ENCODE measurements at places on chromosomes 6 and 20.

DNA sequence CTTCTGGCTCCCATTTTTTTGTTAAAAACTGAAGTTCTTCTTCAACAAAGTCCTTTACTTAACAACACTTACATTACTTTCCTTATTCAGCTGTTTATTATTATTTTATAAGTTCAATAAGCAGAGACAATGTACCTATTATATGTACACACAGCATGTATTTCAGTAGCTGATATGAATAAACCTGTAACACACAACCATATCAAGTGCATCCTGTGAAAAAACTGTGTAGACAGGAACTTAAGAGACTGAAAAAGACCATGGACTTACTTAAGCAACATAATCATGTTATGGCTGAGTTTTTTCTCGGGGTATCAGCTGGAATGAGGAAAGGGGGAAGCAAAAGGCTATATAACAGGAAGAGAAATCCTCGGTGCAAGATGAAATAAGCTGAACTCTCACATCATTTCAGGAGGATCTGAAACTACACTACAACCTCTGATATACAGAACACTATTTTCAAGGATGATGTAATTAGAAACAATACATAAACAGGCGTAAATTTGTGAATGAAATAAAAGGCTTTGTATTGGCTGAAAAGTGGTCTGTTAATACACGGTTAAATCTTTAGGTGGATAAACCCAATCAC lies 70.9 kb downstream of the REV3L start:
- no peak for DNase-seq

- no peak for DNase-seq
Measured at GRCh38 chr6:26165261-26165790, 78.1 kb downstream of the HFE start.

- DNase-seq, result no peak
Measured at GRCh38 chr20:43514648-43514999, 7.1 kb downstream of the L3MBTL1 start.

DNA sequence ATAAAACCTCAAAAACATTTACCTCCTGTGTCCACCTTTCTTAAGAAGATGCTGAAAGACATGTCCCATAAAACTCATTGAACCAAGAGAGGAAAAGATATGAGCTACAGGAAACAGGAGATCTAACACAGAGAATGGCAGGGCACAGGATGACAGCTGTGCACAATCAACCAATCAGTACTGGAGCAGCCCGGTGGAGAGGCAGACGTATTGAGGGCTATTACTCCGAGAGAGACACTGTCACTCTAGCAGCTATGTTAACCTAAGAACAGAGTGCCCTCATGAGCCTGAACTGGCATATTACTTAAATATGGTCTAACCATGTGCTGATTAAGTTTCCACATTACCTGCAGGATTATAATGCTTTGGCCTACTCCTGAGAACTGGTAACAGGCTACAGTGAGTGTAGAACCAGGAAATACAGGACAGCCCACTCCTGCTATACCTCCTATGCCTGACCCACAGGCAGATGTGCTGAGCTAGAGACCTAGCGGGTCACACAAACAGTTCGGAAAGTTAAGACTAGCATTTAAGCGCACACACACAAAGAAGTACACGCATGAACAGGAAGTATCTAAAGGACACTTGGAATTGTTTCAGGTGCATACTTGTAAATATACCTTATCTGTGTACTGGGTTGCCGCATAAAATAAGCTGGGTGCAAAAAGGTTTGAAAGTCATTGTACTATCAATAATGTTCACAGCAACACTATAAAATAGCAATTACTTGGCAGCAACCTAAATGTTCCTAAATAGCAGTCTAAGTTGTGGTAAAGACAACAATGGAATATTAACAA lies 199.3 kb upstream of the SHLD1 start:
- DNase-seq, result no peak

- DNase-seq, result no peak
Measured at GRCh38 chr6:167578371-167578901, 248.3 kb upstream of the AFDN start.

DNA sequence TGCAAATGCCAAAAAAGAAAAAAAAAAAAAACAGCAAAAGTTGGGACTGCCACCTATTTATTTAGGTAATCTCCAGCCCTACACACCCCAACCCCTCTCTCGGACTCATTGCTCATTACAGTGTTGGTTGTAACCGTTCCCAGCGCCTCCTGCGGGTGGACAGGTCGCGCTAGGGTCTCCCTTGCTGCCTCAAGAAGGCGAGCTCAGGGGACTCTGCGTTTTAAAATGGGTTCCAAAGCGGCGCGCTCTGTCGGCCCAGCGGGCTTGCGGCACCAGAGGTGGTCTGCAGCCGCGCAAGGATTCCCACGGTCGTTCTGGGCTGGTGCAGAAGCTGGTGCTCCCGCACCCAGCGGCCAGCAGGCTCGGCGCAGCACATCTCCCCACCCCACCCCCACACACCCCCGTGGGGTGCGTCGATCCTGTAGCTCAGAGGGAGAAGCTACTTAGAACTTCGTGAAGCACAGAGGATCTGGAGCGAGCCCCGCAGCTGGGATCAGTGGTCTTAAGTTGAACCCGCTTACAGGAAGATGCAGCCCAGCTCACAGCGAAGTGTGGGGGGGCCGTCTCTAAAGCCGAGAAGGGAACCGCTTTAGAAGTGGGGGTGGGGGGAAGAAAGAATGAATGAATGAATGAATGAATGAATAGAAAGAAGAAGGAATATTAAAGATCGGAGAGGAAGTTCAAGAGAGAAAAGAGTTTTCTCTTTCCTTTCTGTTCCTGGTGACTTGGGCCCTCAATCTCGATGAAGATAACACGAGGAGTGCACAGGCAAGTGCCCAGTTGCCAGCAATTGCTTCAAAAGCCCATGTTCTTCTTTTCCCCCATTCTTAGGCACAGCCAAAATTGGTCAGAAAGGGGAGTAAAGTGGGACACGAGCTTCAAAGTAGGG lies 780 bp downstream of the TFAP2A start:
- DNase-seq, result no peak

DNA sequence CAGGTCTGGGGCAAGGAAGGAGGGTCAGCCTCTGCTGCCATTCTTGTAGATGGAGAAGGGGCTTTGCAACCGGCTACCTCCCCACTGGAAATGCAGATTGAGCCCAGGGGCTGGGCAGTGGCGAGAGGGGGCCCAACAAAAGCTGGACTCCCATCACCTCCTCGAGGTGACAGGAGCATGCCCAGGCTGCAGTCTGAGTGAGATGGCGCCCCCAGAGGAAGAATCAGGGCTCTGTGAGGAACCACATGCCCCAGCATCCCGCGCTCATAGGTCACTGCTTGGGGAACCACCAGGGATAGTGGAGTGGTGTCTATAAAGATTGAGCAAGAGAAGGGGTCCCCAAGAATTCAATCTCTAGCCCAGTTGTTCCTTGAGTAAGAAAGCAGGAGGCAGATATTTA lies 31.6 kb upstream of the NEDD9 start:
- DNase-seq, result no peak

DNA sequence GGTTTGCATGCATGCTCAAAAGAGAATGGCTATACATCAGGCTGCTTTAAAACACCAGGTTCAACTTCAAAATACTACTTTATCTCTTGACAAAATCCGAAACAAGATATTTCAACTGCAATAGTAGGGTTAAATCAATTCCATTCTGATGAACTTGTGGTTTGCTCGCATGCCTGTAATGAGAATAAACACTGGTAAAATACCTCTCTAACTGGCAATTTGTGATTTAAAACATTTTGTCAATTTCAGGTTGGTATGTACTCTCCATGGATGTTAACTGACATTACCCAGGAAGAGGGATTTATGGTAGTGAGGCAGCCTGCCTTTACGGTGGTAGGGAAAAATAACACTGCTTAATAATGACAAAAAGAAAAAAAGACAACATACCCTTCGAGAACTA lies 74.4 kb downstream of the MBOAT1 start:
- DNase-seq, result no peak

DNA sequence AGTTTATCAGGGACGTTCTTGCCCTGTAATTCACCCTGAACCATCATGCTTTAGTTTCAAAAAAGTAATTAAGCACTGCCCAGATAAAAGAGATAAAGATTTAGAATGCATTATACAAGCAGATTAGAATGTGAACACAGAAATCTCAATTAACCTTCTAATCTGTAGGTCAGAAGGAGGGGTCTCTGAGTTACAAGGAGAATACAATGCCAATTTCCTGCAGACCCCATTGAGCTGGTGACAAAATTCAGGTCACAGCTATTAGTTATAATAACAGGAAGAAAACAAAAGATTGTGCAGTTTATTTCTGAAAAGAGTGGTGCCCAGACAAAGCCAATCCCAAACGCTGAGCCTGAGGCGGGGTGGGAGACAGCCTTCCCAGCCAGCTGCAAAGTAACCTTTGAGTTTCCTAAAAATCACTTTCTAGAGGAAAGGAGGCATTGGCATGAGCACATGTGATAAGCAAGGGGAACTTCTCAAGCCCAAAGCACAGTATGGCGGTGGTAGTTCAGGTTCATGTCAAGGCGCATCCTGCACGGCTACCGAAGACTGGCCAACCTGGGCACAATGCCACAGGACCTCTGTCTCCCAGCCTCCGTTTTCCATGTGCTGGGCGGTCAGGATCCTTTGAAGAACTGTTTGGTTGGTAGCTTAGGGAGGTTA lies 192.5 kb downstream of the TTLL2 start:
- DNase-seq, result no peak

DNA sequence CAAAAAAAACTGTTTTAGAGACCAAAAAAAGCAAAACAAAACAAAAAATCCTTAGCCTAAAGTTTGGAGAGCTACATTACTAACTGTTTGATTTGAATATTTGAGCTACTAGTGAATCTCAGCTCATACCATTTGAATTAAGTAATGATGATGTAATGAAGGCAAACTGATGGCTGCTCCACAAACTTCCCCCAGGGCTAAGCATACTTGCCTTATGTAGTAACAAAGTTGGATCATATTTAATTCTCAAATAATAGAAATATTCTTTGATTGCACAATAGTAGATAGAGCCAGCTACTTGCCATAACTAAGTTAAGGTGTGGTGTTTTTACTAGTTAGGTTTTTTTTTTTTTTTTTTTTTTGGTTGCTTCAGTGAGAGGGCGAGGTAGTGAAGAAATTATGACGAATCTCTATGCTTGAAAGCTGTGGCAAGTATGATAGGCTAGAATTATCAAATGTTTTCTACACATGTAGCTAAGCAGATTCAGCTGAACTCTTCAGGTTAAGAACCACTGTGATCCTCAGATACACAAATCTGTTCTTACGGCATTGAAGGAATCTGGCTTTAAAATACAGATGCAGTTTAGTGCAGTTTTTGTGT lies 2.9 kb downstream of the RAB32 start:
- no peak for DNase-seq

- DNase-seq, result no peak
Measured at GRCh38 chr20:62928246-62928939, 2.1 kb upstream of the DIDO1 start.

GRCh38 chr6:160418370-160418769 lies 70.2 kb downstream of the SLC22A3 start:
- DNase-seq, result no peak

DNA sequence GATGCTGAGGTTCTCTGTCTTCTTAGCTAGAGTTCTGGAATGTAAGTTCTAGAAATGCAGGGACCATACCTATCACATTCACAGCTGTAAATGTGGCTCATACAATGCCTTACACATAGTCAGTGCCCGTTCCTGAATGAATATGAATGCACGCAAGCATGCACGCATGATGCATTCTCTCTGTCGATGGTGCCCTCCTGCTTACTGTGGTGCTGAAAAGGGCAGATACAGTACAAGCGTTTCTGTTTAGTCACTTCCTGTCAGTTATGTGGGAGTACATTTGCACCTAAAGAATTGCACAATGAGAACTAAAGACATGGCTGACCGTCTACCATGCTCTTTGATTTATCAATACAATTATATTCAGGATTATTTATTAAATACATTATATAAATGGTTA lies 152.2 kb upstream of the SOX4 start:
- DNase-seq, result no peak

DNA sequence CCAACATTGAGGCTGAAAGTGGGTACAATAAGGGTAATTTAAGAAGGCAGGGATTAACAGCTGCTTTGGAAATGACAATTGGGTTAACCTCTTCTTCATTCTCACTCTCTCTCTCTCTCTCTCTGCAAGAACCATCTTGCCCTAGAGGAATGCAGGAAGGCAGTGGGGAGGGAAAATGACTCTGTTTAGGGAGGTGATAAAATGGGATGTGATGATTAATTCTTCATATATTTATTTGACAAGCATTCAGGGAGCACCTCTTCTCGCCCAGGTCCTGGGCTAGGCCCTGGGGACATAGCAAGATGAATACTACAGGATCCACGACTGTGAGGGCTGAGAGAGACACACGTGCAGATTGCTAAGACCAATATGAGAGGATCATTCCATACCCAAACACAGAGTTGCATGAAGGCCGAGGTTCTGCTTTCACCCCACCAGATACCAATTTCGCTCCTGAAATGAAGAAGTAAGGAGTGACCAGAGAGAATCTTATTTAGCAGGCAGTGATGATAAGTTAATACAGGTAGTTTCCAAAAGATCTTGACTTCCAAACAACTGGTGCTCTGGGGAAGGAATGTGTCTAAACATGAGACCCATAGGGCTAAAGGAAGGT lies 13.3 kb upstream of the PTPN1 start:
- DNase-seq, result peak; percentile 29

DNA sequence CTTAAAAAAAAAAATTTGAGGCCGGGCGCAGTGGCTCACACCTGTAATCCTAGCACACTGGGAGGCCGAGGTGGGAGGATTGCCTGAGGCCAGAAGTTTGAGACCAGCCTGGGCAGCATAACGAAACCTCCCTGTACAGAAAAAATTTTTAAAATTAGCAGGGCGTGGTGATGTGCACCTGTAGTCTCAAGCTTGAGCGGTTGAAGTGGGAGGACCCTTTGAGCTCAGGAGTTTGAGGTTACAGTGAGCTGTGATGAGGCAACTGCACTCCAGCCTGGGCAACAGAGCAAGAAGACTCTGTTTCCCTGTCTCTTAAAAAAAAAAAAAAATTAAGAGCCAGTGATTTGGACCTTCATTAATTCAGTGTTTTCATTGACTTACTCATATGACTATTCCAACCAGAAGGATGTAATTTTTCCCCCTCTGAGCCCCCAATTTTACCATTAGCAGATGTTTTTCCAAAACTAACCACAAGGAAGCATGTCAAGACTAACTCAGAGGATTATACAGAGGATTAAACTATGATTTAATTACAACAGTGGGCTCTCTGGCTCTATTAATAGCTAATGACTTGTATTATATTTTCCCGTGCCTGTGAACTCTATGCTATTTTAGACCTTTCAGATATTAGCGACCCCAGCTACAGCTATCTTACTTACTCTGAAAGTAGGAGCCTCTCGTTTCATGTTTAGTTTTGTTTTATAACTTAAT lies 75.1 kb downstream of the ARID1B start:
- DNase-seq, result no peak

DNA sequence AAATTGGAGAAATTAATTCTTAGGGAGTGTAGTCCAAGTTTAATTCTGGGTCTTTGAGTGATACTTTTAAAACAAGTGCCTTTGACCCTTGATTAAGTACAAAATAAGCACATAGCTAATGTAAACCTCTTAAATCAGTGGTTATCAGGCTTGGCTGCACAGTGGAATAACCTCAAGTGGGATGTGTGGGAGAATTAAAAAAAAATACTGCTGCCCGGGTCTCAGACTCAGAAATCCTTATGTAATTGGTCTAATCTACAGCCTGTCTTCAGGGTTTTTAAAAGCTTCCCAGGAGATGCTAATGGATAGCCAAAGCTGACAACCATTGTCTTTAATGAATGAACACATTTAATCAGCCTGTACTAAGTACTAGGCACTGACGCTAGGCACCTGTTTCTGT lies 28.5 kb upstream of the TMEM14A start:
- DNase-seq, result no peak

All from activated CD8-positive, alpha-beta memory T cell treated with anti-CD3 and anti-CD28 coated beads, Interleukin-2, amount 50 U/mL, for 48 hours (primary cell).